ENCODE measurements at places on chromosomes 5 and 9.

GRCh38 chr9:72474676-72475075 is 46.7 kb upstream of the TMC1 start:
- no peak for DNase-seq

DNA sequence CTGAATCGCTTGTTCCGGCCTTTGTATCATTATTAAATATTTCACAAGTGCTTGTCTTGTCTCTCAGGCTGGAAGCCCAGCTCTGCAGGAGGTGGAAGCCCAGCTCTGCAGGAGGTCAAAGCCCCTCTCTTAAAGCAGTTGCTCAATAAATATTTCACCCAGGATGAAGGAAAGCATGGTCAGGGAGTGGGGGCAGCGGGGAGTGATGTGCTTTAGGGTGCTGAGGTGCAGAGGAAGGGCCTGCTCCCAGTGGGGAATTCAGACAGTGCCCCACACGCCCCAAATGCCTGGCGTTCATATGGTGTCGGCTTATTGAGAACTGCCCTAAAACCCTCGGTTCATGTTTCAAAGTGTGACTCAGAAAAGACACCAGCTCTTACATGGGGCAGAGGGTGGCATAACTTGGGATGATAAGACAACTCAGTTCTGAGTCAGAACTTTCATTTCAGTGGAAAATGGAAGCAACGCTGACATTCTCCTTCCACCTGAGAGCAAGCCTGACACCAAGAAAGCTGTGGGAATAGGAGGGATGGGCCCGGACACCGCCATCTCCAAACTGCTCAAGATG is 114.3 kb upstream of the DAP start:
- no peak for DNase-seq

GRCh38 chr5:4804691-4805360 is 335.3 kb upstream of the ADAMTS16 start:
- no peak for DNase-seq

- no peak for DNase-seq
Measured at GRCh38 chr9:132192728-132193127, 30.9 kb downstream of the NTNG2 start.

- no peak for DNase-seq
Measured at GRCh38 chr5:67842806-67843205, 372.8 kb upstream of the PIK3R1 start.

DNA sequence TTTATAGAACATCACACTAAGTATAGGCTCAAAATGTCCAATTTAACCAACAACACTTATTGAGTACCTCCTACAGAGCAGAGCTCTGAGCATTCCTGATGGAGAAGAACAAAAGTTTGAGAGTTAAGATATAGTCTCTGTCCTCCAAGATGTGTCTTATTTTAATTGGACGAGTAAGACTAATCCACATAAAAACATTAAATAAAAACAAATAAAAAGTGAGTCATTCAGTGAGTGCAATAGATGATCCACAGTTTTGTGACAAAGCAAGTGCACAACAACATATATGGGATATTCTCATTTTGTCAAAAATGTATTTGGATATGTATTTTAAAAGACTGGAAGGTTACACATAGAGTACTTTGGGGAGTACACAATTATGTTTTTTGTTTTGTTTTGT is 277.4 kb downstream of the FBXL17 start:
- no peak for DNase-seq

DNA sequence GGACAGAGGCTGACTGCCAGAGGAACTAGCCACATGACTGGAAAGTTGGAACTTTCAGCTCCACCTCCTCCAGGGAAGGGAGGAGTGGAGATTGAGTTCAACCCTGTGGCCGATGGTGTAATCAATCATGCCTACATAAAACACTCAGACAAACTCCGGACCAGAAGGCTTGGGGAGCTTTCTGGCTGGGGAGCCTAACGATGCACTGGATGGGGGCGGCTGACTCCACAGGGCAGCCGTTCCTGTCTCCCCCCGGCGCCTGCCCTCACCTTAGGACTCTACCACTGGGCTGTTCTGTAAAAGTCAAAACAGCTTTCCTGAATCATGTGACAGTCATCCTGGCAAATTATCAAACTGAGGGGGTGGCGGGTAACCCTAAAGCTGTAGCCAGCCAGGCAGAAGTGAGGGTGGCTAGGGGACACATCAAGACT is 58.0 kb downstream of the GOLM1 start:
- no peak for DNase-seq

- no peak for DNase-seq
Measured at GRCh38 chr9:137787786-137788505, 89.6 kb upstream of the CACNA1B start.

DNA sequence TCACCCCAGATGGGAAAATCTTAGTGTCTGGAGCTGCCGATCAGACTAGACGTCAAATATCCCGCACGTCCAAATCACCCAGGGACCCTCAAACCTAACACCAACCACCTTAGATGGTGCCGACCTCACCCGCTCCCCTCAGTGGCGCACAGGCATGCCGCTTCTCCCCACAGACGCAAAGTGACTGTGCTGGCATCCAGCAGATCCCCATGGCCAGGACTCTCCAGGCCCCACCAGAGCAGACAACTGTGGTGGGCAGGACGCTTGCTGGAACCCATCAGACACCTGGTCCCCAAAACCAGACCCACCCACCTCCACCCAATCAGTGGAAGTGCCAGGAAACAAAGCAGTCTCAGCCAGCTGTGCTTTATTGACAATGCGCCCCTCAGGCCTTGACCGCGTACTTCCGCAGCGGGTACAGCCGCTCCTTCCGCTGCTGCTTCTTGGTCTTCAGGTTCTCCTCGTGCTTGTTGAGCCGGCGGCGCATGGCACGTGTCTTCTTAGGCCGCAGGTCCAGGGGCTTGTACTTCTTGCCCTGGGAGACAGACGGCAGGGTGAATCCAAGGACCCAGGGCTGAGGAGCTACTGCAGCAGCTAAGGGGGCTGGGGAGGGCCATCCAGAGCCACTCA is 4.1 kb downstream of the RPL35 start:
- DNase-seq = no peak

GRCh38 chr9:88481933-88482332 is 53.0 kb upstream of the NXNL2 start:
- no peak for DNase-seq

GRCh38 chr5:60887096-60887495 is 43.0 kb upstream of the ELOVL7 start:
- no peak for DNase-seq

DNA sequence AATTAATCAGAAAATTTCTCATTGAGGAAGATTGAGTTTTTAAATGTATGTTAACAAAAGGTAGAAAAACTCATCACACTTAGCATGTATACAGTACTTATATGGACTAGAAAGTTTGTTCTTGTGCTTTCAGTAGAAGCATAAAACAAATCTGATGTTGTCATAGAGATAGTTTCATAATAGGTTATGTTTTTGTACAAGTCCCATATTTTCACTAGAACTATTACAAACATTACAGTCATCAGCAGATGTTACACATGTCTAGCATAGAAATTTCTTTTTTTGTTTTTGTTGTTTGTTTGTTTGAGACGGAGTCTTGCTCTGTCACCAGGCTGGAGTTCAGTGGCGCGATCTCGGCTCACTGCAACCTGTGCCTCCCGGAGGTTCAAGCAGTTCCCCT is 131.4 kb downstream of the COMMD10 start:
- DNase-seq = no peak

GRCh38 chr5:39566891-39567290 is 142.1 kb upstream of the DAB2 start:
- DNase-seq = no peak

GRCh38 chr5:40717281-40717680 is 37.6 kb downstream of the PTGER4 start:
- no peak for DNase-seq

DNA sequence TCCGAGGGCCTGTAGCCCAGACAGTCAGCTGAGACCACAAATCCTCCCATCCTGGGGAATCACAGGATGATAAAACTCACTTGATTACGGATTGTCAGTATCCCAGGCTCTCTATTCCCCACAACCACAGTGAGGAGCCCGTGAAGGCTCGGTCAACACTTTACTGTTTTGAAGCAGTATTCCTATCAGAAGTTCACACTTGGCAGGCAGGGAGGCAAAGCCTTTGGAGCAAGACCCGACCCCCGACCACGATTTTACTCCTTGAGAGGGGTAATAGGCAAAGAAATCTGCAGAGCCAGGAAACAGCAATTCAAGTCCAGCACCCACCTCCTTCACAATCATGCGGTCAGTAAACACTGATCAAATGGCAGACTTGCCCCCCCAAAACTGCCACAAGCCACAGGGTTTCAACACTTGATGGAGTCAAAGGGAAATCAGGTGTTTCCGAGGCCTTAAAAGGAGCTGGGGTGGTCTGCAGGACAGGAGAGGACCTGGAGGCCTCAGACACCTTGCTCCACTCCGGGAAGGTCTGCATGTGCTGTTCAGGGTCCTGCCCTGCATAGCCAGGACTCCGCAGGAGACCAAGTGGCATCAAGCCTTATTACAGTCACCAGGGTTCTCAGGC is 25.2 kb downstream of the BICD2 start:
- no peak for DNase-seq

DNA sequence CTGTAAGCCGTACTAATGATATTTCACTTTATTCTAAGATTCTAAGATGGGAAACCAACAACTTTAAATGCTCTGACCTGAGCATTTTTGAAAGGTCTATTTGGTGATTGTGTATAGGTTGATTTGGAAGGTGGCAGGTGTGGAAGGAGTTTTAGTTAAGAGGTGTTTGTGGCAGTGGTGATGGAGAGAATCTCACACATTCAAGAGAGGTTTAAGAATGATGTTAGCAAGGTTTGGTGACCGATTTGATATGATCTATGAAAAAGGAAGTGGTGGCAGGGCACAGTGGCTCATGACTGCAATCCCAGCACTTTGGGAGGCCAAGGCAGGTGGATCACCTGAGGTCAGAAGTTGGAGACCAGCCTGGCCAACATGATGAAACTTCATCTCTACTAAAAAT is 319.2 kb upstream of the CD180 start:
- DNase-seq = no peak

GRCh38 chr5:126508251-126508961 is 85.2 kb downstream of the GRAMD2B start:
- DNase-seq = no peak

DNA sequence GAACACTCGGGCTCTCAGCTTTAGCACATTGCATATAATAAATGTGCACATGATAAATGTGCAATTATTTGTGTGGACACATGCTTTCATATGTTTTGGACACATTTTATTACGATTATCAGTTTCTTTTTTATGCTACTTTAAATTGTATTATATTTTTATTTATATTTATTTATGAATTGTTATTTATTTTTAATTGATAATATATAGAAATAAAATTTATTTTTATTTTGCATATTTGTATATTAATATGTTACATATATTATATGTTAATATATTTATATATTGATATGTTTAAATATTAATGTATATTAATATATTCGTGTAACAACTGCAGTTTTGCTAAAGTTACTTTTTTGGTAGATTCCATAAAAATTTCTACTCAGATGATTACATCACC is 454.8 kb upstream of the CDH10 start:
- no peak for DNase-seq

- no peak for DNase-seq
Measured at GRCh38 chr5:84425365-84425881, 40.7 kb upstream of the EDIL3 start.

GRCh38 chr5:118326481-118327045 is 661.8 kb downstream of the DTWD2 start:
- DNase-seq = no peak

DNA sequence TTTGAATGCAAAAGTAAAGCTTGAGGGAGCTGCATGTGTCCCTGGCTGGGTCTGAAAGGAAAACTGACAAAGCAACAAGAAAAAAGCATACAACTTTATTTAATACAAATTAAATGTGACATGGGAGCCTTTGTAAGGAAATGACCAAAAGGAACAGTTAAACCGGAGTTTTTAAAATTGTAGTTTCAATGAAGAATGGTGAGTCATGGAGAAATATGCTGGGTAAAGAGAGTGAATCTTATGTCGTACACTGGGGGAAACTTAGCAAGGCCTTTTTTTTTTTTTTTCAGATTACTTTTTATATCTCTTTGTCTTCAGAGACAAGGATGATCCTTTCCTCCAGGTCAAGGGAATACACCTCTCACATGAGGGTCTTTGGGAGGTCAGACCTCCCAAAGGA is 50.1 kb upstream of the FBXL17 start:
- no peak for DNase-seq

DNA sequence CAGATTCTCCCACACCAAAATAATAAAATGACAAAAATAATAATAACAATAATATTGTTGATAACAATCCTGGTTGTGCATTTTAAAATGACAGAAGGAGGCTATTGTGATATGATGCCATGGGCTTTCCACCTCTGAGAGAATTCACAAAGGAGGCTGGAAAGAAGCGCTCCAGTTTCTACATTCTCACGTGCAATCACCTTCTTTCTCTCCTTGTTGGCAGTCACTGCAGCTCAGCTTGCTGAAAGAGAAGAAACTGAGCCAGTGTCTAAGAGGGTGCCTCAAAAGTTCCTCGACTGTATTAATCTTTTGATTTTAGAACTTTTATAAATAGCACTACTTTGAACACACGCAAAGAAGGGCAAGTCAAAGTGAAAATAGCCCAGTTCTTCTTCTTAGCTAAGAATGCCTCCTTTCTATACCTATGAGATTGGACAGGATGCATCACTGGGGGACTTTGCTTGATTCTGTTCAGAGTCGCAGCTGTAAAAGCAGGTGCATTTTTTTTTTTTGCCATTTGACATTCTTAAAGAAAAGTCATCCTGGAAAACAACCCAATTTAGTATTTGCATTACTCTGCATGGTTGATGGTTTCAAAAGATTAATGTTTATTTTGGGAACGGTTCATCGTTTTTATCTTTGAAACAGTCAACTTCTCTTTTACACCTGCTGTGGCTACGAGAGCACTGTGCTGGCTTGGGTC is 12.4 kb upstream of the SUB1 start:
- DNase-seq = no peak

- no peak for DNase-seq
Measured at GRCh38 chr5:87182649-87183048, 85.0 kb upstream of the RASA1 start.

GRCh38 chr5:94746731-94747124 is 128.3 kb downstream of the SLF1 start:
- DNase-seq = no peak

GRCh38 chr5:66249920-66250319 is 105.8 kb downstream of the SREK1 start:
- DNase-seq = no peak

GRCh38 chr9:130856474-130856873 is 21.4 kb downstream of the ABL1 start:
- DNase-seq = no peak

DNA sequence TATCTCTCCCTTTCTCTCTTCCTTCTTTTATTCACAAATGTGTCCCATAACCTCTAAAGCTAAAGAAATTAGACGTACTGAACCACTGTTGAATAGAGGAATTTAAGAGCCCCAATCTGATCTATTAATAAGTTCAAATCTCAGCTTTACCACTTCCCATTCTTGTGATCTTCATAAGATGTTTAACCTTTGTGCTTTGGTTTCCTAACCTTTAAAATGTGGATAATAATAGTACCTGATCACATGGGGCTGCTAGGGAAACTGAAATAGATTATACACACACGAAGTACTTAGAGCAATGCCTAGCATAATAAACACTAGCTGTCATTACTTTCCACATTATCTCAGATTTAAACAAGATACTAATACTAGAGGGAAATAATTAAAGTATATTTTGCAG is 324.3 kb upstream of the SEMA6A start:
- no peak for DNase-seq
